ENCODE measurements at places on chromosomes 12 and 14.
A peak's percentile ranks its signal among the peaks of the same experiment; 100 is the strongest.

DNA sequence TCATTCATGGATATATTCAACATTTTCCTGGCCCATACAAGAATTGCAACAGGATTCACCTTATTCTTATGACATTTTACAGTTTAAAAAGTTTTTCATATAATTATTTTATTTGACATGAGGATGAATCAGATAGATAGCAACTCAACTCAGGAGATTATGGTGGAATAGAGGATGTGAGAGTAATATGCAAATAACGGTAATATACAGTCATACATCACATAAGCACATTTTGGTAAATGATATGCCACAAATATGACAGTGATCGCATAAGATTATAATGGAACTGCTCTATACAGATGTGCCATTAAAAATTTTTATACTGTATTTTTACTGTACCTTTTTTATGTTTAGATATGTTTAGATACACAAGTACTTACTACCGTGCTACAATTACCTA lies 24.1 kb upstream of the CRADD start:
- no peak for DNase-seq

DNA sequence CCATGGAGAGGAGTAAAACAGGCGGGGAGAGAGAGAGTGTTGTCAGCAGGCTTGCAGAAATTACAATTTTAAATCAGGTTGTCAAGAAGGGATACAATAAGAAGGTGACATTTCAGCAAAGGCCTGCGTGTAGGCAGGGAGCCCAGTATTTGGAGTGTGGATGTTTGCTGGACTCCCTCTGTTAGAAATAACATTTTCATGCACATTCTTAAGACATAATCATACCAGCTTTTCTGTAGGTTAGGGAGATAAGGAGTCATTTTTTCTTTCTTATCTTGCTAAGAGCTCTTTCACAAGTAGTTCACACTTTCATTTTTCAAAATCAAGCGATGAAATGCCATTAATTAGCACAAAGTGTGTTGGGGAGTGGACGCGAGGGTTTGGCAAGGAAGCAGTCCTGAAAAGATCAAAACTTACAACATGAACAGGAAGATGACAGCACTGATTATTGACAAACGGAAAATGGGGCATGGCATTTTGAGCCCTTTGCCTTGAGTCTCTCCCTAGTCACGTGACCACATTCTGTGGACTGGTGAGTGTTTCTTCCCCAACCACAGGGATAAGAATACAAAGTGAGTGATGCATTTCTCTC lies 160.2 kb downstream of the DAD1 start:
- no peak for DNase-seq

DNA sequence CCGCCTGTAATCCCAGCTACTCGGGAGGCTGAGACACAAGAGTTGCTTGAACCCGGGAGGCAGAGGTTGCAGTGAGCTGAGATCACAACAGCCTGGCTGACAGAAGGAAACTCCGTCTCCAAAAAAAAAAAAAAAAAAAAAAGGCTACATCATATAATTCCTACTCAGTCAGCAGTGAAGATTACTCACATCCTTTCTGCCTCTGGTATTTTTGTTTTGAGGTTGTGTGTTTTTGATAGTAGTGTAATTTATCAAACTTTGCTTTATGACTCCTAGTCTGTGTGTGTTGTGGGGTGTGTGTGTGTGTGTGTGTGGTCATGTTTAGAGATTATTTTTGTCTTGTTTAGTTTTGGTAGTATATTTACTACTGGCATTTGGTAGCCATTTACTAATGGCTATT lies 29.8 kb upstream of the DLGAP5 start:
- DNase-seq = no peak

GRCh38 chr12:75727577-75727976 lies 216.2 kb upstream of the KRR1 start:
- no peak for DNase-seq

- no peak for DNase-seq
Observed at GRCh38 chr14:96204151-96205058, at the start of gene BDKRB2. Gene BDKRB2 (plus strand): TSS chr14:96204839. CDS start chr14:96237108, 32,269 bp downstream.

DNA sequence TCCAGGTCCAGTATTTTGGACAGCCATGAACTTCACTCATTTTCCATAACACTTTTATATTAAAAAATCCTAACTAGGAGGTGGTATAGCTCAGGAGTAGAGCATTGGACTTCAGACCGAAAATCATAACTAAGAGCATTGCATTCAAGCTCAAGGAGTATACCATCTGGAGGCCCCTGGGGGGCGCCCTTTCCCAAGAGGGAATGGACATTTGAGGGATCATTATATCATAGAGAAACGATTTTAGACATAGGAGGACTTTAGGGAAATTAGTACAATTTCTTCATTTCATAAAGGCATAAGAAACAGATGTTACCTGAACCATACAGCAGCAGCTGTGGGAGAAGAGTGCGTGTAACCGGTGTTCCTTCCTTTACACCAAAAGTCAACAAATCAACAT lies 5.2 kb upstream of the ATG14 start:
- no peak for DNase-seq

DNA sequence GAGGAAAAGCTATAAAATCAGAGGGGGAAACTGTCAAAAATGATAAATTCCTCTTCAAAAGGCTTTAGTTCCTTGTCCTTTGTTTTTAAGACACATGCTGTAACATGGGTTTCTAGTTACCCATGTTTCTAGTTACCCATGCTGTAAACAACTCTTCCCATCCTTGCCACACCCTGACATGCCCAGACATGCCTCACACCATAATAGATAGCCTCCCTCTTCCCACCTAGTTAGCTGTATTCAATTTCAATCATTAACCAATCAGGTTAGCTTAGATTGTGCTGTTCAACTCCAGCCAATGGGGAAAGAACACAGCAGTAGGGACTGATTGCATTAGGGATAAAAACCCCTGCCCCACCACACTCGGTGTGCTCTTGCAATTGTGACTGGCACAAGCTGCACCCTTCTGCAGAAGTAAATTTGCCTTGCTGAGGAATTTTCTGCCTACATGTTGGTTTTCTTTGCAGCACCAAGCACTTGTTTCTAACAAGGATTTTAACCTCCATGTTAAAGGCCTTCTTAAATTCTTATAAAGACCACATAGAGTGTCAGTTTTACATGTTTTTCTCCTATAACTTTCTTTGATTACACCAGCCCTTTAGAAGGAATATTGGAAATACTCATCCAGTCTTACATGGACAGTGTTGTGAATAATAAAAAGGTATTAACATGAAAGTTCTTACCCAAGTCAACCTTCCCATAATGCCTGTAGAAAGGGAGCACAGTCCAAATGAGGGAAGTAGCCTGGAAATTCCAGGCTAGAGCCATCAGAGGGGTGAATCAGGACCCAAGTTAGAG lies 32.5 kb upstream of the LALBA start:
- DNase-seq = no peak

GRCh38 chr14:23478109-23478759 lies 8.7 kb downstream of the NGDN start:
- peak; percentile 10 for DNase-seq

DNA sequence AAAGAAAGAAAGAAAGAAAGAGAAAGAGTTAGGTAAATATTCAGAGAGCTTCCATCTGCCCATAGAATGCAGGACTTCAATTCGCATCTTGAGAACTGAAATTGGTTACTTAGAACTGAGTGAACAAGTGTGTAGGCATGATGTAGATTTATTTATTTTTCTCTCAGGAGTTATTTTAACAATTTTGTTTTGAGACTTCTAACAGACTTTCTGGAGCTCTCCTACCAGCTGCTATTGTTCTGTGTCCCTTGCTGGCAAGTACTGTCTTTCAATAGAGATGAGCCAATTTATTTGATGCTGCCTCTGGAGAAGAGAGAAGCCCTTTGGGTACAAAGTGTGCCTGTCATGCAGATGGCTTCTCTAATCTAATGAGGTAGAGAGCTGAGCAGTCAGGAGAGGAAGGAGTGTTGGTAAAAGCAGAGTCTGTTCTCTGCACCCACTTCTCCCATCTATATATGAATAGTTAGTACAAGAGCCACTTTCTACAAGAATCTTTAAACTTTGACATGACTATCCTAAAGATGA lies 67.0 kb downstream of the SYT1 start:
- no peak for DNase-seq

All from stimulated activated CD8-positive, alpha-beta memory T cell treated with anti-CD3 and anti-CD28 coated beads, Interleukin-2, amount 100 ng/mL, for 1 hour (primary cell).